ENCODE measurements at places on chromosomes 11 and 22. TPM values are rescaled to one million over a fixed set of nuclear protein-coding genes. Genes with fewer than 3 reads are reported as not detected.

BAD gene
- 99.7 TPM for total RNA-seq

DCPS gene
- total RNA-seq = 18.4 TPM

TREH gene
- total RNA-seq = not detected

DSCAML1 gene
- 0.16 TPM for total RNA-seq

INPP5J gene
- 0.73 TPM for total RNA-seq

DDIAS gene
- 18.2 TPM for total RNA-seq

KRTAP5-10 gene
- total RNA-seq = not detected

UQCC3 gene
- total RNA-seq = 23.9 TPM

IL10RA gene
- 0.08 TPM for total RNA-seq

FOLH1 gene
- not detected for total RNA-seq

APOL5 gene
- not detected for total RNA-seq

MYOD1 gene
- not detected for total RNA-seq

RIMBP3B gene
- total RNA-seq = 0.71 TPM

DNAJB7 gene
- total RNA-seq = not detected

POU2AF1 gene
- not detected for total RNA-seq

GTSE1 gene
- 29.9 TPM for total RNA-seq

MTFP1 gene
- 72.6 TPM for total RNA-seq

CNTF gene
- 1.5 TPM for total RNA-seq

SMTNL1 gene
- not detected for total RNA-seq

MUC5AC gene
- 3.8 TPM for total RNA-seq

CCDC116 gene
- 0.08 TPM for total RNA-seq

SHISAL1 gene
- 7.4 TPM for total RNA-seq

ASCL2 gene
- not detected for total RNA-seq

C11orf86 gene
- 57.8 TPM for total RNA-seq

MLC1 gene
- total RNA-seq = 0.06 TPM

MYBPC3 gene
- not detected for total RNA-seq

TSSK2 gene
- total RNA-seq = not detected

RBMXL2 gene
- not detected for total RNA-seq

OR5AR1 gene
- not detected for total RNA-seq

TRIM51 gene
- total RNA-seq = not detected

ABCG4 gene
- total RNA-seq = 0.87 TPM

C11orf21 gene
- not detected for total RNA-seq

GLB1L3 gene
- total RNA-seq = not detected
